ENCODE measurements at places on chromosomes 5 and 9. TPM values are rescaled to one million over a fixed set of nuclear protein-coding genes. Genes with fewer than 3 reads are reported as not detected.
A peak's percentile ranks its signal among the peaks of the same experiment; 100 is the strongest.

DNA sequence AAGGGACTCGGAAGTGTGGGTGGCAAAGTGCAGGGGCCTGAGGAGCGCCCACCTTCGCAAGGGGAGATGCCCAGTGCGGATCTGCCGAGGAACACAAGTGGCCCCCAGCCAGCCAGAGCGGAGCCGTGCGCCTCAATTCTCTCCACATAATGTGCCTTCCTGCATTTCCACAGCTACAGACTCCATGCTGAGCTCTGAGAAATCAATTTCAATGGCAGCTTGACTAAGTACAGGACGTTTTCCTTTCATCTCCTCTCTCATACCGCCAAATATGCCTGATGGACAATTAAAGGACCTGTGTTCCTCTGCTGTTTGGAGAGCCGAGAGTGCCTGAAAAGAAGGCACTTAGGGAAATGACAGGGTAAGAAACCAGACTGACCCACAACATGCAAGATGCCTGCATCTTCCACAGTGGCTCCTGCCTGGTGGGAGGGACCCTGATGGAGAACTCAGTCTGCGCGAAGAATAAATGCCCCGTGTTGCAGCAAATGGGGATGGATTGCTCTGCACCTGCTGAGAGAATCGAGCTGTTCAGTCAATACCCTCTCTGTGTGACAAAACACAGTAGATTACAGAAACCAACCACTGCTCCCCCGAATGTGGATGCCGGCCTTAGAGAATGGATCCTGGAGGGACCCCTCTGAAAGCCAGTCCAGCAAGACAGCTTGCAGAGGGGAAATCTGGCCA, 38.6 kb upstream of the OLFM1 start:
- DNase-seq = no peak

DNA sequence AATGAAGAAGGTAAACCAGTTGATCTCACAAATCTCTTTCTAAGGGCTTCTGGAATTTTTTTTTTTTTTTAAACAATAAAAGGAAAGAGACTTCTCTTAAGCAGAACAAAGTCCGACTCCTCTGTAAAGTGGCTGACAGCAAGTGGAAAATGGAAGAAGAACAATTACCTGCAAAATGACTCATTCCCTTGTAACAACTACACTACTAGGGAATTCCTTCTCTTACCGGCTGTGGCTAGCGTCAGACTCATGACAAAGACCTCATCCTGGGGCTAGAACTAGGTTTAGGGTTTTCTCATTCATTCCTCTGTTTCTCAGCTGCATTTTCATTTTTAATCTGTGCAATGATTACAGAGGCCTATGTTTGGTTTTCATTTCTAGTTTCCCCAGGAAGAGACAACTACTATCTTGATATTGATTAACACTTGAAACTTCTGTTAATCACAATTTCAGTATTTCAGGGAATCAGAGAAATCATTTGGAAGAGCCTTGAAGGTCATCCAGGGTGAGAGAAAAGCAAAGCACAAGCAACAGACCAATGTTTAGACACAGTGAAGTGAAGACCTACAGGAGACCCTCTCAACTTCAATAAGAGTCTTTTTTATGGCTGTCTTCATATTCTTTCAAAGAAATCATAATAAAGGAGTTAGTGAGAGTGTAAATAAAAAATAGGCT, 437.9 kb downstream of the RAB3C start:
- no peak for DNase-seq

- no peak for DNase-seq
Observed at GRCh38 chr5:132823481-132824050, 6.9 kb downstream of the SHROOM1 start.

GRCh38 chr5:33319841-33320240, 120.9 kb upstream of the TARS1 start:
- DNase-seq = no peak

DNA sequence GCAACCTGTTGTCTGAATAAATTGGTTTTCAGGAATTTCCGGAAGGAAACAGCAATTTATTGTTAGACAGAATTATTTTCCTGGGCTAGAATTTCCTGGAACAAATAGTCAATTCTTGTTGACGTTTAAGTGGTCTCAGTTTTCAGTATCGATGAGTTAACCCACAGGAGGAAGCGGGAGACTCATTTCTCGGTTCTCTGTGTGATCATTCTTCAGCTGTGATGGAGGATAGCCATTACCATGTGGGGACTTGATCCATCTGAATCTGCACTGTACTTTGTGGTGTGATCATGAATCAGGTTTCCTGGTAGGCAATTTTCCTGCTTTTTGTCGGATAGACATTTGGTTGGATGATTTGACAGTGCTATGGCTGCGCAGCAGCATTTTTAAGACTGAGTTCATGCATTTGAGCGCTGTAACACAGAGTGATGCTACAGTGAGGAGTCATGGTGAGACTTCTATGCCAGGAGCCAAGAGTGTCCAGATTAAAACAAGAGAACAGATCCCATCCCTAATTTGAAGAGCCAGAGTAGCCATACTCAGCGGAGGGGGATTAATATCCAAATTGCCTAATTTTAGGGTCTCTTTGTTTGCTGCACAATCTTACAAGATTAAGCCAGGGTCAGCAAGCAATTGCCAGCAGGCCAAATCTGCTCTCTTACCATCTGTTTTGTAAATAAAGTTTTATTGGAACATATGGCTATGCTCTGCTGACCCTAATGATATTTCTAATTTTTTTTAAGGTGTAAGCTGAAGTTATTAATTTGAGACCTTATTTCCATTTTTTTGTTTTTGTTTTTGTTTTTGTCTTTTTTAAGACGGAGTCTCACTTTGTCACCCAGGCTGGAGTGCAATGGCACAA, 355.9 kb downstream of the RAB3C start:
- DNase-seq = no peak

- DNase-seq = peak; percentile 56
Observed at GRCh38 chr5:32443145-32443540, 1.4 kb downstream of the ZFR start.

- DNase-seq = no peak
Observed at GRCh38 chr5:20486826-20487225, 498.8 kb upstream of the CDH18 start.

DNA sequence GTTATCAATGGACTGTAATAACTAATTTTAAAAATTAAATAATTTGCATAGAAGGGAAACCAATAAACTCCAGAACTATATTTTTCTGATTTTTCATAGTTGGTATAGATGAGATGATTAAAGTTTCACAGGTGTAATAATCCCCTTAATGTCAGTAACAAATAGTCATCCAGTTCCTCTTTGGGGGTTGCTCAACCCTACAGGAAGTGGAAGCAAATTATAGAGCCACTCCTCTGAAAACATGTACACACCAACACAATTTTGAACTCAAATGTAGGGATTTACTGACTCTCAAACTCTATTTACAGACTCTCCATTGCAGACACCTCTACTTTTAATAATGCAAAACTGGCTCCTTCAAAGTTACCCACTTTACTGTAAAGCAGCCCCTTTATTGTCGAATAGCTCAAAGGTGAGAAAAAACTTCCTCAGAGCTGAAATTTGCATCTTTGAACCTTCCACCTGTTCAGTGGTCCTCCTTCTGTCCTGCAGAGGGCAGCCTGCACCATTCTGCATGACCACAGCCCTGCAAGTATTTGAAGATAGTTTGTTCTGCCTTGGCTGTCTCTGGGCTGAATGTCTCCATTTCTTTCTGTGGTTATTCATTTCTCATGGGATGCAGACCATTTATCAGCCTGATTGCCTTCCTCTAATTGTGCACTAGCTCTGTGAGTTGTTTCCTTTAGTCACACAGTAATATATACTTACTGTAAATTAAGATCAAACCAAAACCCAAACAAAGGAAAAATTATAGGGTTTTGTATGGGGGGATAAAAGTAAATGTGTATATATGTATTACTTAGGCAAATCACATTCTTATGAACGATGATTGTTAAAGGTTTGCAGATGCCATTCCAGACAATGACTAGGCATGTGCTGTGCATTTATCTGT, 383.2 kb upstream of the SGCD start:
- peak; percentile 41 for DNase-seq

PDGFRB gene
- 0.48 TPM for total RNA-seq

HMMR gene
- 65.2 TPM for total RNA-seq
